NCI-H446 (cell line): ENCODE measurements at places on chromosomes 1 and 21.

DNA sequence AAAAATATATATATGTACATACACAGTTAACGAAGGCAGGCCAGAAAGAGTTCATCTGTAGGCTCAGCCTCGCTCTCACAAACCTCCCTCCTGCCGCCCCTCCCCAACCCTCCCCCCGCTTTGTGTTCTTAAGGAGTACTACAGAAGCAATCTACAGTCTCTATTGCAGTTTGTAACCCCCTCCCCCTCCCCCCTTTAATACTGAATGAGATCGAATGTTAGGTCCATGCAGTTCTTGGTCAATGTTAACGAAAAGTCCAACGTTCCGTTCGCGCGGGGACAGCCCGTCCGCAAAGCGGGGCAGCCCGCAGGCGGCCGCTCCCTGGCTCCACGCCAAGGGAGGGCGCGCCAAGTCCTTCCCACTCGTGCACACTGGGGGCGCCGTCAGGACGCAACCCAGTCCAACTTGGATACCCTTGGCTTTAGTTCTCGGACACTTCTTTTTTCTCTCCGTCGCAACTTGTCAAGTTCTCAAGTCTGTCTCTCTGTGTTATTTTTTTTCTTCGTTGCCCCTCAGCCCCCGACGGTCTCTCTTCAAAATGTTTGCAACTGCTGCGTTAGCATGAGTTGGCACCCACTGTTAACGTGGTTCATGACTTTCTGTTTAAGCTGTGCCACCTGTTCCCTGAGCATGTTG lies 2.2 kb downstream of the JUN start:
- peak; percentile 90 for DNase-seq

DNA sequence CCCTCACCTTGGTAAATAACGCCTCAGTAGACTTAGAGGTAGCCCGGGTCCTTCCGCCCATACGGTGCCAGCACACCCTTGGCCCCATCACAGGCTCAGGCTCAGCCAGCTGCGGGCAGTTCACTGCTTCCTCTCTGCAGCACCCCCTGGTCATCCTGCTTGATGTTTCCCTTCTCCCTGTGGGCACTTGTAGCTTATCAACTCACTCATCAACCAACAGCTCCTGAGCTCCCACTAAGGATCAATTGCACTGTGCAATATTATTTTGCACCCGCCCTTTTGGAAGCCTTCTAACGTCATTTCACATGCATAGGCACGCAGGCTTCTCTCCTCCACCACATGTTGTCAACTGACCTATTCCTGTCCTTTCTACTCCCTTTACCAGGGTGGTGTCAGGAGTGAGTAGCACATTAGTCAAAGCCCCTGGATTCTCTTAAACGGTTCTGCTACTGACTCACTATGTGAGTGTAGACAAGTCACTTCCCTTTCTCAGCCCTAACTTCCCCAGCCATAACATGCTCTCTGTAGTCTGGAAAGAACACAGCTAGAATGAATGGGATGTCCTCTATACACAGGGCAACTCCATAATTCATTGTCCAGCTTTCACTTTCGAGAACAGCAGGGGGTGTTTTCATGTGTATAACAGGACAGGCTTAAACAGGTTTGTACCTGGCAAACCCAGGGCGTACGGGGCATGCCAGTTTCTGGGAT lies 47.1 kb upstream of the IRF2BP2 start:
- DNase-seq = no peak

DNA sequence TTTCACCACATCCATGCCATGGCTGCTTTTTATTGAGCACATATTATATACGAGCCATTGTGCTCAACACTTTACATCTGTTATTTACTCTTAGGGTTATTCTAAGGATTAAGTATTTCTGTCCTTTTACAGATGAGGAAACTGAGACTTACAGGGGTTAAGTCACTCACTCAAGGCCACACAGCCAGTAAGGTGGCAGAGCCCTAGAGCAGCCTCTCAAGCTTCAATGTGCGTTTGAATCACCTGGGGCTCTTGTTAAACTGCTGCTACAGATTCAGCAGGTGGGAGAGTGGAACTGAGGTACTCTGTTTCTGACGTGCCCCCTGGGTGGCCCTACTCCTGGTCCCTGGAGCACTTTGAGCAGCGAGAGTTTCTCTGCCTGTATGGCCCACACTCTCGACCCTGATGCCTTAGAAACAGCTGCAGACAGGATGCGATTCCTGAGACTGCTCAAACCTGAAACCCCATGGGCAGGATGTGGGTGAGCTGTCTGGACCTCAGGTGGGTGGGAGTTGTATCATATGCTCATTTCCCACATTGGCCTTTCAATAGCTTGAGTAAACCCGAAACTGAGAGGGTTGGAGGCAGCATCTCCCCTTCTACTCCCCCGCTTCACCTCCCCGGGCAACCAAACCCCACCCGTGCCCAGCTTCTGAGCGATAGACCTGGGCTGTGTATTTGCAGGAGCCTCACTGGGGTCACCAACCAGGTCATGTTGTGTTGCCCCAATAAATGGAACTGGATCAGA lies 59.3 kb downstream of the MAN1C1 start:
- no peak for DNase-seq

DNA sequence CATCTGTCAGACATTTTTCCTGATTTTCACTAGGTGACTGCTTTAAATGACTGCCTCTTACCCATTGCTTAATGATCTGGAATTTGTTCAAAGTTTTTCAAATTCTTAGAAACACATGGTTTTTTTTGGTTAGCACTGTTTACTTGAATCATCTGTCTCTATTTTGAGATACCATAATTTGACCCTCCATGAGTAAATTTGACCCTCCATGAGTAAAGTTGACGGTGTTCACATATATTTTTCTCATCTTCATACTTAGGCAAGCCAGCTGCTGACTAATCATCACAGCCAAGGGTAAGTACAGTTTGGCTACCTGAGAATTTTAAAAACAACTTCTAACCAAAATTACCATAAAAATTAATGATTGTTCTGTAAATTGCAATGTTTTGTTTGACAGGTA lies 586.5 kb downstream of the PTBP2 start:
- no peak for DNase-seq

GRCh38 chr1:27126391-27126790 lies 28.5 kb downstream of the SLC9A1 start:
- DNase-seq = no peak

GRCh38 chr1:44036409-44037139 lies 5.3 kb upstream of the SLC6A9 start:
- DNase-seq = peak; percentile 76

DNA sequence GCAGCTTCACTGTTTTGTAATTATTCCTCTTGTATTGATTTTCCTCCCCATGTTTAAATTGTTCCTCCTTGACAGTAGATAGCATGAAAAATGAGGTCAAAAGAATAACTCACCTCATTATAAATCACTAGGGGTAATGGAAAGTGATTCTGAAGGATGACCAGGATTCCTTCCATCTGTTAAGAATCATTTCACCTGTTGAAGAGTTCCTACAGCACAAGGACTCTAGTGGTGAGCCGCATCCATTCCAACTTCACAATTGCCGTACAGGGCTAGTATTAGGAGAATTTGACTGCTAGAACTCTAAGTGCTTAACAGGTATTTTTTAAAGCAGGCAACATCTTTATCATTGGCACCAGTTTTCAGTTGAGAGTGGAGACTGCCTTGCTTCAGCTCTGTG lies 13.7 kb downstream of the PPP1R12B start:
- DNase-seq = no peak

- DNase-seq = no peak
Observed at GRCh38 chr1:55893155-55893554, 678.0 kb upstream of the USP24 start.

DNA sequence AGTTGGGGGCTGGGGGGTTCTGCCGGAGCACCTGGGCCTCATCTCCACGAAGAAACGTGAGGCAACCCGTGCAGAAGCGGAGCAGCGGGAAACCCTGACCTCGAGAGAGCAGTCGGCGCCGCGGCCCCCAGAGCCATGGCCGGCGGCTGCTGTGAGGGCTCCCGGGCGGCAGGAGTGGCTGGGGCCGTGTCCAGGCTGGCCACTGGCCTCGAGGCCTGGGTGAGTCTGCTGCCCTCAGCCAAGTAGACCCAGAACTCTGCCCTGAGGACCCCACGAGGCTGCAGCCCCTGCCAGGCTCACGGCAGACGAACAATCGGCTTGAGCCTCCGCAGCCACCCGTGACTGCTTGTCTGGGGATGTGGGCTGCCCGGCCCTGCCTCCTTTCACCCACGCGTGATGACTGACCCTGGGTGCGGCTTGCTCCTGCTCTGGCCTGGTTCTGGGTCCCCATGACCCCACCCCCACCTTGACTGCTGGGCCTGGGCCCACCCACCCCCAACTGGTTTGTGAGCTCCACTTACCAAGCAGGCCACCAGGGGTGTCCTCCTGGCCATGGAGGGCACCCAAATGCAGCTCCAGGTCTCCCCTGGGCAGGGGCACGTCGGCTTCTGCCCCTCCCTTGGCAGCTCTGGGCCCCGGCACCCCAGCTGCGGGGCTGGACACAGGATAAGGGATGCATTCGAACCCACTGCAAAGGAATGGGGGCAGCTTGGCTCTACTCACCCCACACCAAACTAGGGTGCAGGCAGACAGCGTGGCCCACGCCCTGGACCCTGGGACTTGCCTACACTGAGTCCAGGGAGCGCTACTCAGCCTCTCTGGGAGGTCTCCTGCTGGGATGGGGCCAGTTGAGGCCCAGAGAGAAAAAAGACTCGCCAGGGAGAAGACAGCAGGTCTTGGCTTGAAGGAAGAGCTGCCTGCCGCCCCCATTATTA lies 34.2 kb downstream of the MORN1 start:
- no peak for DNase-seq

GRCh38 chr1:187631381-187631675 lies 802.6 kb downstream of the PLA2G4A start:
- no peak for DNase-seq

DNA sequence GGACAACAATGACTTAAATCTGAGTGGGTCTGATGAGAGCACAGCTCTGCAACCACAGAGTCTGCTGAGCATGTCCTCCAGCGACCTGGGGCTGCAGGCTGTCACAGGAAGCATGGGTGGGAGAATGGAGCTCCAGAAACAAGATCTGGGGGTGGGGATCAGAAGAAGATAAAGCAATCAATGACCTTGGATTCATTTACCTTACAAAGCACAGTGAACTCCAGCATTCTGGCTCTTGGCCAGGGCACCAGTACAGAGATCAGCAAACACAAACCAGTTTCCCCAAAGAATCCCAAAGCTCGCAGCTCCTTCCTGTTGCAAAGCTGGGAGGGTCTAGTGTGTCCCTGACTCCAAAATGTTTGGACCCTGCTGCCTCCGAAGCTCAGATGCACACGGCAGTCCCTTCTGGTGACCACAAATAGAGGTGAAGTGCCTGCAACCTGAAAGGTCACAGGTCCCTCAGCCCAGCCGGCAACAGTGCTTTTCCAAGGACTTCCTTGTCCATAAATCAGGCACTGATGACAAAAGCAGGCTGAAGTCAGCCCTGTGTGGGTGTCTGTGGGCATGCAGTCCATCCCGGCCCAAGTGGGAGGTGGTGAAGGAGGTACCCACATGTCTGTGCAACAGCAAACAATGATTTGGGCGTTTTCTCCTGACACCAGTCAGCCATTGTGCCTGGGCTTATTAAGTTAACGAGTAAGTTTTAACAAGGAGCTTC lies 76.1 kb downstream of the SH3BGR start:
- no peak for DNase-seq

DNA sequence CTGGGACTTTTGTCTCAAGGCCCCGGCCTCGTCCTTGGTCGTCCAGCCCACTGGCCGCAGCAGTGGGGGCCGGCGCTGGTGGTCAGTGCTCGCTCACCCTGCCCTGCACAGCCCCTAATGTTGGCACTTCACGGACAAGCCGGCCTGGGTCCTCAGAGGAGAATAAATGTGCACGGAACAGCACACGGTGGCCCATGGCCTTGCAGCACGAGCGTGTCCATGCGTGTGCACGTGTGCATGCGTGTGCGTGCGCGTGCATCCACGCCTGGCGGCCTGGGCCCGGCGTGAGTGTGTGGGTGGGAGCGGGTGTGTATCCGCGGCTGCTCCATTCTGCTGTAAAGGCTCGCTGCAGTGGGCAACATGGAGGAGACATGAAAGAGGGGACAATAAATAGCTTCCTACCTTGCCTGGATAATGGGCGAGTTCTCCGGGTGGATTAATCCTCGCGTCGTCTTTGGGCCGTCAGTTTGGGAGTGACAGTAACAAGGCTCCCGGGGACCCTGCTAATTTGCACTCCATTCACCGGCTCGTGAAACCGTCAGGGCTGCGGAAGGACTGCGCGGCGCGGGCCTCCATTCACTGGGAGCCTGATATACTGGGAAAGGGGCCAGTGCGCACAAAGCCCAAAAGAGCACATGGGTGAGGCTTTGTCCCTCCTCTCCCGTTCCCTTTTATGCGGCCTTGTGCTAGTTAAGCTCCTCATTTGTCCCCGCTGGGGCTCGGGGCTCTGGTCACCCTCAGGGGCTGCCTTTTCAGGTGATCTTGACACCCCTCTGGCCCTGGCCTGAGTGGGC lies 142.8 kb downstream of the PRDM16 start:
- no peak for DNase-seq

DNA sequence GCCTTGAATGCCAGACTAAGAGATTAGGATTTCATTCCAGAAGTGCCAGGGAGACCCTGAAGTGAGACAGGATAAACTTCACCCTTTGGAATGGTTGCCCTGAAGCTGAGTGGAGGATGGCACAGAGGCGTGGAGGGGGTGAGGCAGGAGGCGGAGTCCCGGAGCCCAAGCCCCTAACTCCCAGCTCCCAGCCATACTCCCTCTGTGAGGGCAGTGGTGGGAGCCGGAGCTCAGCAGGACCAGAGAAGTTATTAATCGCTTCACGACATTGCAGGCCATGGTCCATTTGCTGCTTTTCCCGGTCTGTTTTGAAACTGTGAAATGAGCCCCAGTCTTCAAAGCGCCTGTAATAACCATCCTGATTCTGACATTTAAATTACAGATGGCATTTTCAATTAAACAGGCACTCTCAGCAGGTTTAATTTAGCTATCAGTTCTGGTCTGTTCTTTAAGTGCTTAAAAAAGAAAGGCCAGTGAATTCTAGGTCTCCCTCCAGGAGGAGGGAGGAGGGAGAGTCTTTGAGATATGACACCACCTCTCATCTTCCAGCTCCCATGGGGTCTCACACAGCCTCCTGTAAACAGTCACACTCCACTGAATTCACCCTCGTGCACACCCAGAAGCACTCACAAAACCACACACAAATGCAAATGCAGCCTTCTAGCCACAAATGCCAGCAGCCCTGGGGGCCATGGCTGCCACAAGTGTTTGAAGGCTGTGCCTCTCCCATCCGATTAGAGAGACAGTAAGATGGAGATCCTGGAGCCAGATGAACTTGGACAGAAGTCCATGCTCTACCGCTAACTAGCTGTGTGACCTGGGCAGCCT lies 19.6 kb downstream of the FBXO2 start:
- no peak for DNase-seq

DNA sequence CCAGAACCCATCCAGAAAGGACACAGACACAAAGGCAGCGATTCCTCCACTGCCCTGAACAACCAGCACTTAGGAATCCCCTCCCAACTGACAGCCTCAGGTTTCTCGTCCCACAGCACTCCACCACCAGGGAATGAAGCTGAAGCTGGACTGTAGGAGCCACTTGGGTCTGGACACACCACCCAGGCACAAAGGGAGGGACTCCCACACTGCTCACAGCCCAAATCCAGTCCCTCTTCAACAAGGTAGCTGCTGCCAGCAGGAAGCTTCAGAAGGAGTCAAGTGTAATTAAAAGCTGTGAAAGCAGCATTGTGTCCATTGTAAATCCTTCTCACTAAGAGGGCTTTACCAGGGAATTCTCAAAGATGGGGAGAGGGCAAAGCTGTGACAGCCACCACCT lies 29.0 kb downstream of the LMX1A start:
- no peak for DNase-seq

GRCh38 chr1:9730096-9730901 lies 78.8 kb downstream of the PIK3CD start:
- no peak for DNase-seq

GRCh38 chr1:150210091-150210490 lies 25.8 kb downstream of the ANP32E start:
- DNase-seq = peak; percentile 90
